NCI-H510A treated with DMSO at 0.1 percent for 48 hours (cell line): ENCODE measurements at places on chromosomes 6 and 20.
A peak's percentile ranks its signal among the peaks of the same experiment; 100 is the strongest.

GRCh38 chr20:32208499-32209154, 947 bp downstream of the POFUT1 start:
- DNase-seq, result no peak

DNA sequence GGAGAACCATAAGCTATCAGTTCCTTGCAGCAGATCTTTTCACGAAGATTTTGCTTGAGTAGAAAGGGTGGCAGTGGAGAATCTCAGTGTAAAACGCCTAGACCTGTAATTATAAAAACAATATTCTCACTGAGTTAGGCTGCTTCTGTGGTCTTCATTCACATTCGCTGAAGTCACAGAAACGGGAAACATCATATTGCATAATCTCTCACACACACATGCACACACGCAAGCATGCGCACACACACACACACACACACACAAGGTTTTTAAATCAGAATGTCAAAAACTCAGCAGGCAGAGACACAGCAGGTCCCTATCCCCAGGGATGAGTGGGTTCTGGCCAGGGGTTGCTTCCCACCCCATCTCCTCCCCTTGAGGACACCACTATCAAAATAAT, 175.5 kb downstream of the ATXN1 start:
- DNase-seq, result no peak

- peak; percentile 47 for DNase-seq
Observed at GRCh38 chr20:54200487-54201267, 7.2 kb upstream of the PFDN4 start.

- DNase-seq, result peak; percentile 60
Observed at GRCh38 chr20:13771853-13772453, 12.8 kb downstream of the ESF1 start.

DNA sequence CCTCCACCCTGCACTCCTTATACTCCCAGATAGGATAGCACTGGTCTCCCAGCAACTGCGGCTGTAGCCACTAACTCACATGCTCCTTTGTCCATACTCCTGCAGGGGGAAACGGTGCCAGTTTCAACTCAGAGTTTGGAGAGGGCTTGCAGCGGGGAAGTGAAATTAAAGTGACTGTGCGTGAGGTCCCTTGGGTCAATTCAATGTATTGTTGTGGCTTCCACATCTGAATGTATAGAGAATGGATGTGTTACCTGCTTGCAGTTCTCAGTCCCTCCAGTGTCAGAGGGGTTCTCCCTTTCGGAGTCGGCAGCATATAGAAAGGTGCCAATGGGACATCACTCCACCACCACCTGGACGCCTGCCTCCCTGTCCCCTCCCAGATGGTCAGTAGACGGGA, 93.6 kb upstream of the CNKSR3 start:
- no peak for DNase-seq

- peak; percentile 52 for DNase-seq
Observed at GRCh38 chr20:34907616-34908469, 31.4 kb downstream of the ACSS2 start.

GRCh38 chr6:5220443-5220842, 40.3 kb downstream of the LYRM4 start:
- DNase-seq, result no peak

- peak; percentile 57 for DNase-seq
Observed at GRCh38 chr6:26502165-26502564, 2.1 kb downstream of the BTN1A1 start.

- DNase-seq, result no peak
Observed at GRCh38 chr20:44355498-44356352, at the start of gene HNF4A. TSS of gene HNF4A (plus strand) at chr20:44355699. CDS start at chr20:44355805, 106 bp downstream.

DNA sequence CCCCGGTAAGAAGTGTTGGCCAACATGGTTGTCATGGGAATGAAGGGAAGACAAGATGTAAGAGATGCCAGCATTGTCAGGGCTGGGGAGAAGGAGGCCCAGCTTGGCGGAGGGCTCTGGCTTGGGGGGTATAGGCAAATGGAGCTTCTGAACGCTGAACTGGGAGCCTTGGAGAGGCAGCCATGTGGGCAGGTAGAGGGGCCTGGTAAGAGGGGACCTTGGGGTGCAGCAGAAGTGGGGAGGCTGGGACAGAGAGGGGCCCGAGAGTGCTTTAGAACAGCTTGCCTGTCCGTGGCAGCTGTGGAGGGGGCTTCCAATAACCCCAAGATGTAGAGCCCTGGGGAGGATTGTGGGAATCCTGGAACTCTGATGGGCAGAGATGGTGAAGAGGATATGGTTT, 3.0 kb downstream of the SLC22A1 start:
- DNase-seq, result no peak

DNA sequence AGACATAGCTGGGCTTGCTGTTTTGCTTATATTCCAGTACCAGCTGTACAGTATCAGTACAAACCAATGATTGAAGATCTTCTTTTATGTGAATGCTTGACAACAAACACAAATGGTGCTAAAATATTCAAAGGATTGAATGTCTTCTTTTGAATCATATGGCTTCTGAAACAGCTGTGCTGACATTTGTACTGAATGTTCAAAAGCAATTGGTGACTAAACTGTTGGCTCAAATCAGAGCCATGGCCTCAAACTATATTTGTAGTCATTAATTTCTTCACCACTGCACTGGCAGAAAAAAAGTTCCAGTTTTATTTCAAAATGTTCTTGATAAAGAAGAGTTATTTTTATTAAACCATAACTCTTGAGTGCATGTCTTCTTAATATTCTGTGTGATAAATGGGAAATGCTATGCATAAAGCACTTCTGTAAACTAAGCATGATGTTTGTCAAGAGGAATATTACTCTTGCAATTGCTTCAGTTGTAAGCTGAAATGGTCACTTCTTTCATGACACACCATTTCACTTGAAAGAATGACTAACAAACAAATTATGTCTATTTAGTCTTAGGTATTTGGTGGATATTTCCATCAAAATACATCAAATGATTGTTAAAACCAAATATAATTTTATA, 45.9 kb upstream of the CENPW start:
- DNase-seq, result no peak

DNA sequence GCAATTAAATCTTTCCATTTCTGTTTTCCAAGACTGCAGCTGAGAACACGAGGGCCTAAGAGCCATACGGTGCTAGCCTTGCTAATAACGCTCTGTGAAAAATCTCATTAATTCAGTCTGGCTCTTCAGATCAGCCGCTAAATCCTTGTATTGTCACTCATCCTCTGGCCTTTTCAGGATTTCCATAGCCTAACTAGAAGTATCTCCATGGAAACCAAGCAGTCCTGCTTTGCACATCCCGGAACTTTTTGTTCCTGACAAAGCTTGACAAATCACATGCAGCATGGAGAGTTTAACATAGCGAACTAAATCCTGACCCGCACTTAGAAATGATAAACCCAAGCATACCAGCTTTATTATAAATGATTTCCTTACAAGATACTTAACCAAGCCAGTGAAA, 383.7 kb downstream of the CD83 start:
- DNase-seq, result no peak

- no peak for DNase-seq
Observed at GRCh38 chr6:121896771-121897170, 461.3 kb downstream of the GJA1 start.

DNA sequence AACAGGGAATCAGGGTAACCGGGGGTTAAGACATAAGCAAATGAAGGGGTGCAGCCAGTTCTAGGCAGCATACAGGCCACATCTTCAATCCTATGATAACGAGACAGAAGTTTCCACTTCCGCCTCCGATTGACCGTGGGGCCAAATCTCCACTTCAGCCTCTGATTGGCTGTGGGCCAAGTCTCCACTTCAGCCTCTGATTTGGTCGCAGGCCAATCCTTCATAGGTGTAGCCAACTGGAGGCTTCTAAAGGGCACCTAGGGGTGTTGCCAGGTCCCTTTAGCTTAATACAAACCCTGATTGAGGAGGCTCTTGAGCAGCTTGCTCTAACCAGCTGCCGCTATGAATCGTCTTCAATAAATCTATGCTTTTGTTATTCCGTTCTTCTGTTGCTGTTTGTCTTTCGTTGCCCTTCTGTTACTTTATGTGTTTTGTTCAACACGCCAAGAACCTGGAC, 2.1 kb upstream of the ERGIC3 start:
- peak; percentile 94 for DNase-seq

- no peak for DNase-seq
Observed at GRCh38 chr6:157762636-157763035, 60.4 kb upstream of the SNX9 start.

DNA sequence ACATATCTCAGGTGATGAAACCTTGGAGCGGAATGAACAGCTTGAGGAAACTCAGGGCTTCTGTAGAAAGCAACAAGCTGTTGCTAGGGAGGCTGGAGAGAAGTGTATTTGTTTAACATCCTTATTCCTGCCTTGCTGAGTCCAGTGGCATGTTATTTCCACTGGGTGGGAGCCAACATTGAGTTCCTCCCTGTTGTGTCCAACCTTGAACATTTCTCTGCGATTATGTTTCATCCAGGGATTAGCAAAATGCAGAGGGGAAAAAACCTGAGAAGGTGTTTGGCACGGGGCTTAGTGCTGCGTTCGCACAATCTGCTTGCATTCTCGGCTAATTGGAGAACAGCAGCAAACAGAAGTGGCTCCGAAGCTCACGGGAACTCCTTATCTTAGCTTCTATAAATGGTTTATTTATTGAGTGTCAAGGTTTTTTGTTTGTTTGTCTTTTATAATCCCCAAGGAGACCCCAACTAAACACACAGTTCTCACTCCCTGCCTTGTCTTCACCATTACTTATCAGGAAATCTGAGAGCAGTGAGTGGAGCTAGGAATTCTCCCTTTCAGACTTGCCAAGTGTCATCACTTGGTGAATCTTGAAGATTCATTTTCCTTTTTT, 412.8 kb downstream of the CDC5L start:
- DNase-seq, result no peak

DNA sequence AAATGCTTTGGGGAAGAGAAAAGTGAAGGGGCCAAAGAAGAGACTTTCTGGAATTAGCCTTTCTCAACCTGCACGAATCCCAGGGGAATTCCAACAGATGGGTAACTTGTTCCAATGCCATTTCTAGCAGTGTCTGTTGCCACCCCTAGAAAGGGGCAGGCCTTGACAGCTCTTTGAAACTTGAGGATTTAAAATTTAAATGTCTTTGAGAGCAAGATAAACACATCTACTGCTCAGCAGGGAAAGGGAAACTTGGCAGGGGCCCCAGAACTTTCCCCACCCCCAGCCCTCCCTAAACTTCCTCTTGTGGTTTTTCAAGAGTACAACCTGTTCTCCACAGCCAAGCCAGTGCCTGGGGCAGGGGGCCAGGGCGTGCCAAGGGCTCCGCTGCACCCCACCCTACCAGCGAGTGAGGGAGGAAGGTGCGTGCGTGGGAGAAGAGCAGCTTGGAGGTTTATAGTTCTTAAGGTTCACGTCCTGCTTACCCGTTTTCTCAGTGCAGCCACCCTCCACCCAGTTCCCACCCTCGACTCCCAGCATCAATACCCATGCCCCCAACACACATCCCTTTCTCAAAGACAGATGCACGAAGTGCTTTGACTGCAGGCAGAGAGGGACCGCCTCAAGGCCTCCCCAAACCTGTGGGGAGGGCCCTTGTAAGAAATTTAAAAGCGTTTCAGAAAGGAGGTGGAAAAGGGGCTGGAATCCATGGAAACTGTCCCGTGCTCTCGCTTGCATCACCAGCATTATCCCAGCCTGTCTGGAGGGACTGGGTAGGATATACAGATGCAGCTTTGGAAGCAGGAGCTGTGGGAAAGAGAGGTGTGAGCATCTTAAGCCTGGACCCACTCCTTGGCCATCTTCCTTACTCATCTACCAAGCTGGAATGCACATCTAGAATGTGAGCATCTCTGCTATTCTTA, 4.5 kb upstream of the TAF8 start:
- DNase-seq, result peak; percentile 91

DNA sequence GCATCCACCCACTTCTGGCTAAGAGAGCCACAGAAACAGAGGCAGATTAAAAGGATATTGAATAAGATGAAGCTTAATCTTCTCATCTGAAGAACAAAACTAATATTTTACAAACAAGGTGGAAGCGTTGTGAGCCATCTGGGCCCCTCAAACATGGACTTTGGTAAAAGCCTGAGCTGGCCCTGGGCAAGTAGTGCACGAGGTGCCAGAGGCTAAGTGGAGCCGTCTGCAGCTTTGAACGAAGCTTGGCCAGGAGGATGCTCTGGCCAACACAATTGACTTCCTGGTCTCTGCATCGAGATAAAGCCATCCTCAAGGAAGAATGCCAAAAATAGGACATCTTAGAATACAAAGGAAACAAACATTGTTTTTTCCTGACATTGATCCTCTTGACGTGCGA, 53.2 kb upstream of the PLEKHG1 start:
- no peak for DNase-seq

DNA sequence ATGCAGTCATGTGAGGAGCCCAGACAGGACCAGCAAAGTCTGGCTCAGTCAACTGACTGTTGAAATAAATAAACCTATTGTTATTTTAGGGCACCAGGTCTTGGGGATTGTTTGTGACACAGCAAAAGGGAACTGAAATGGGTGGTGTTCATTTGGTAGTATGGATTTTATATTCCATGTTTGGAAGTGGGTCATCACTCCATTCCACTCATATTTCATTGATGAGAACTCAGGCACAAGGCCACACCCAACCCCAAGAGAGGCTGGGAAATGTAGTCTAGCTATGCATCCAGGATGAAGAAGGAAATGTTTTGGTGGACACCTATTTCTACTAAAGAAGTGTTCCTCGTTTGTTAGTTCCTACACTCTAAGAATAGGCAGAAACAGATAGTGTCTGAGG, 64.9 kb upstream of the BTBD3 start:
- DNase-seq, result no peak

DNA sequence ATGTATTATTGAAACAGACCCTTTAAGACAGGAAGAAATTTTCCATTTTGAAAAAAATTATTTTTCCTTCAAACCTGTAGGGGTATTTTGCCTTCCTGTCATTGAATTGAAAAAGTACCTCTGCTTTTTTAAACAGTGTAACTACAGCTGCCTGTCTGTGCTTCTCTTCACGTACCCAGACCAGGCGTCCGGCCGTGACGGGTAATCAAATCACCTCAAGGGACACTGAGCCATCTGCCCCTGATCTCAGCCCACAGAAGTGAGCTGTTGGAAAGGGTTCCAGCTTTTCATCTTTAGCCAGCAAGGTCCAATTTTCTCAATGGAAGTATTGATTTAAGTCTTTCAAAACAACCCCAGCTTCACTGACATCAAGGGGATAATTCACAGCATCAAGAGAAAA, 58.0 kb downstream of the SLC35D3 start:
- no peak for DNase-seq

- no peak for DNase-seq
Observed at GRCh38 chr6:100232781-100233573, 231.7 kb downstream of the SIM1 start.
